ENCODE measurements at places on chromosomes 5 and 9.

DNA sequence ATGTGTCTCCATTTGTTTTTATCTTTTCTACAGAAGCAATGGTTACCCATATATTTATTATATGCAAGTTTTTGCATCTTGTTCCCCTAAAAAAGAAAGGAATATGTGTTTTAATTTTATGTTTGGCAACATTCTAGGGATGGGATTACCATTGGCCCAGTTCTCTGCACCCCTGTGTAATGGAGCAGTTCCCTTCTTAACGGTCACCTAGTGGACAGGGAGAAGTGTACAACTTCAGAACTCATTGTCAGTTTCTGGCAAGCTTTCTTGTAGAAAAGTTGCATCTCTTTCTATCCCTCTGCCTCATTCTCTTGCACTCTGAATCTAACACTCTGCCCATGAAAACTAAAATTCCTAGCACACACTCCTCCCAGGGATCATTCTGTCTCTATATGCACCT lies 78.2 kb downstream of the DOCK8 start:
- DNase-seq: no peak

DNA sequence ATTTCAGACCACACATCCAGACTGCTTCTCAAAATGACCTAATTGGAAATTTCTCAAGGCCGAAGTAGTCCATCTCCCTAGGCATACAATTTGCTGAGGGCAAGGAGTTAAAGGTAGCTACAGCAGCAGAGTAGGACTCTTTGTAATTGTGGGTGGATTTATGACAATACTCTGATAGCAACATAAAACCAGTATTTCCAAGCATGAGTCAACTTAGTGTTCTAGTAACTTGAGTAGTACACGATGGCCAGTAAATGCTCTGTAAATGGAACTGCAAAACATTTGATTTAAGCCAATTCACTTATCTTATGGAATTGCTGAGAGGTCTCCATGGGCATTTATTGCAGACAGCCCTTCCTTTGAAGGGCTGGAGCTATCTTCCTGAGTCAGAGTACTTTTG lies 352.2 kb downstream of the PLK2 start:
- no peak for DNase-seq

GRCh38 chr9:125486576-125486975 lies 220.4 kb downstream of the MAPKAP1 start:
- no peak for DNase-seq

- DNase-seq: no peak
Measured at GRCh38 chr5:113344973-113345940, 89.5 kb downstream of the TSSK1B start.

DNA sequence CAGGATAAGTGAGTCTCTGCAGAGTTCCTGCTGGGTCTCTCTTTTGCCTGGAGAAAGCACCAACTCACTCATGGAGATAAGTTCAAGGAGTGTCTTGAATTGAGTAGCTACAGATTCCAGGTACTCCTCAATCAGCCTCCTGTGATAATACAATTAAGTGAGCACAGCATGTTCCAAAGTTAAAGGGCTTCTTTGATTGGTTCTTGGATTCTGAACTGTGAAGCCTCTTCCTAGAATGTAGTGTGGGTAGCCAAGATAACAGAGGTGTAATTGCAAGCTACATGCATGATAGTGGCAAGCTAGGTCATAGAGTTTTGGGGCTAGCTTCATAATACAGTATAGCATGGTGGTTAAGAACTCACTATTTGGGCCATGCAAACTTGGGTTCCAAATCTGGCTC lies 23.2 kb upstream of the CARNMT1 start:
- no peak for DNase-seq

DNA sequence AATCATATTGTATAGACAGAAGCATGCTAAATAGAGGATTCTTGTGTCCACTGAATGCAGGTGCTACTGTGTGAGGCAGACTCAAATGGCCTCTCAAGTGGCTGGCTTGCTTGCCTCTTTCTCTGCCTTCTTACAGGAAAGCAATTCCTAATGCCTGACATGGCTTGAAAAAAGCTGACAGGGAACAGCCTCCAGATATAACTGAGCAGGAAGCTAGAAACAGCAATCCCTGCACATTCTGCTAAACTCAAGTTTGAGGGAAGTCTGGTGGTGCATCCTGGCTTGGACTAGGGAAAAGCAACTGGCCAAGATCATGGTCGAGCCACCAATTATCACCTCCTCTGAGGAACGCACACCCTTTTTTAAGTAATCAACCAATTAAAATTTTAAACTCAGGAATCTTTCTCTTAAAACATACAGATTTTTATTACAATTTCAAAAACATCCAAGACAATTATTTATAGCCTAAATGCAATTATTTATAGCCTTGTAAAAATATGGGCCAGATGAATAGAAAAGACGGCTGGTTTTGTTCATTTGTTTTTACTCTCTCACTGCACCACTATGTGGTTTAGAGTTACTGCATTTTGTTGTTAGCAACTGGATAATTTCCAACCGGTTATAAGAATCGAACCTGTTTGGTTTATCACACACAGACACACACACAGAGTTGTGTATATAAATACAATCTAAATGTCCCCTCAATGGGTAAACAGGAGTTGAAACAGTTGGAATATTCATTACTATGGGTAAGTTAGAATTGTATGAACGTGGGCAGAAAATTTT lies 290.9 kb upstream of the ANKRD55 start:
- DNase-seq: no peak

Measured in stimulated activated CD4-positive, alpha-beta T cell treated with anti-CD3 and anti-CD28 coated beads, Interleukin-1b, Interleukin-23, amount 100 ng/mL, for 24 hours (primary cell).